Left renal pelvis (tissue), 4 donors: ENCODE measurements at places on chromosomes 1 and 21.

DNA sequence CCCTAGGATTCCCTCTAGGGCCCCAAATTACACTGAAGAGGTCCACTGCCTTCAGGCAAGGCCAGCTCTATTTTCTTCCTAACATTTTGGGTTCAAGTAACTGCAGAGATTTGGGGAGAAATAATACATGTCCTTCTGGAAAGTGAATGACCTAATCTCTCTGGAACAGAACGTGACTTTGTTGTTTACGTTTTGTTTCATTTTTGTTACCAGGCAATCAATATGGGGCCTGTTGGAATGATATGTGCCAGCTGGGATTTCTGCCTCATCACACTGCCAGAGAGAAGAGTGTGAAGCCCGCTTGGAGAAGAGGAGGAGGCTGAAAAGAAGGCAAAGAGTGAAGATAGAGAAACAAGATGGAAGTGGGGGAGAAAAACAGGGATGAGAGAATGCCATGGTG is 116.7 kb downstream of the FASLG start:
- no peak for DNase-seq

- no peak for DNase-seq
Observed at GRCh38 chr1:46285730-46286477, 17.5 kb downstream of the LRRC41 start.

GRCh38 chr1:3454811-3455618 is 550 bp downstream of the ARHGEF16 start:
- no peak for DNase-seq

DNA sequence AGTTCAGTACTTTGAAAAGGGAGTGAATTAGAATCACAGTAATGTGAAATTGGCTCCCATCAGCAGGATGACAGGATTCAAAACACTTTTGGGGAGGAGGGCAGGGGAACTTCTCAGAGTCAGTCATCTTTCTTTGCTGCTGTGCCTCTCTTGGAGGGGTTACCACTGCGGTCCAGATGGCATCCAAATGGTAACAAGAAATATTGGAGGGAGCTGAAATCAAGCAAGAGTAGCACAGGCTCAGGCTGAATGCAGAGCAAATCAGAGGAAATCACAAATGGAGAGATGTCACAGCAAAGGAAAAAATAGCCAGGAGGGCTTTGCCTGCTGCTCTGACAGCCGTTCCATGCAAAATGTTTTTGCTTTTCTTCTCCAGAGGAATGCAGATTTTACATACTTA is 75.0 kb upstream of the C8B start:
- no peak for DNase-seq

DNA sequence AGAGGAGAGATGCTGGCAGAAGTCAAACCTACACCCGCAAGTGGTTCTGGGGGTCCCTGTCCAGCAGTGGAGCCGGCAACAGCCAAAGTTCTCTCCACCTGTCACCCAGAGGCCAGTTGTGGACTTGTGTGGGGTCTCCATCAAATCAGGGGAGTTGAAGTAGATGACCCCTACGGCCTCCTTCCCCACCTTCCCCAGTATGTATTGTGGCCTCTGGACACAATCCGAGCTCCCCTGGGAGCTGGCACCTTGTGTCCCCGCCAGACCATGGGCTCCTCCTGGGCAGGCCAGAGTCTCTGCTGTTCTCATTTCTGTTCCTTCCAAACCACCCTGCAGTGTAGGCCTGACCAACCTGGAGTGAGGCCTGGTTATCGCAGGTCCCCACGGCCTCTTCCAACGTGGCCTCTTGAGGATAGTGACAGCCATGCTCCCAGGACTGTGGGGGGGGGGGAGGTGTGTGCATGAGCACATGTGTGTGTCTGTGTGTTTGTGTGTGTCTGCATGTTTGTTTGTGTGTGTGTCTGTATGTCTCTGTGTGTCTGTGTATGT is 246.4 kb downstream of the MATN1 start:
- no peak for DNase-seq

DNA sequence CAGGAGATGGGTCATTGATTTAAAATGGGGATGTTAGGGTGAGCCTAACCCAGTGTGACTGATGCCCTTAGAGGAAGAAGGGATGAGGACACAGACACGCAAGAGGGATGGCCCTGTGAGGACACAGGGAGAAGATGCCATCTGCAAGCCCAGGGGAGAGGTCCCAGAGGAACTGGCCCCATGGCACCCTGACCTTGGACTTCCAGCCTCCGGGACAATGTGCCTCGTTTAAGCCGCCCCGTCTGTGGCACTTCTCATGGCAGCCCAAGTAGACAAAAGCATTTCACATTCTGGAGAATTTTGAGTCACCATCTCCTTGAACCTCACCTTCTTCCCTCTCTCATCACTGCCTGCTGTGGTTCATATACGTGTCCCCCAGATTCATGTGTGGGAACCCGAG is 20.1 kb upstream of the PCBP3 start:
- DNase-seq = no peak
